ENCODE measurements at places on chromosomes 13 and 19.

DNA sequence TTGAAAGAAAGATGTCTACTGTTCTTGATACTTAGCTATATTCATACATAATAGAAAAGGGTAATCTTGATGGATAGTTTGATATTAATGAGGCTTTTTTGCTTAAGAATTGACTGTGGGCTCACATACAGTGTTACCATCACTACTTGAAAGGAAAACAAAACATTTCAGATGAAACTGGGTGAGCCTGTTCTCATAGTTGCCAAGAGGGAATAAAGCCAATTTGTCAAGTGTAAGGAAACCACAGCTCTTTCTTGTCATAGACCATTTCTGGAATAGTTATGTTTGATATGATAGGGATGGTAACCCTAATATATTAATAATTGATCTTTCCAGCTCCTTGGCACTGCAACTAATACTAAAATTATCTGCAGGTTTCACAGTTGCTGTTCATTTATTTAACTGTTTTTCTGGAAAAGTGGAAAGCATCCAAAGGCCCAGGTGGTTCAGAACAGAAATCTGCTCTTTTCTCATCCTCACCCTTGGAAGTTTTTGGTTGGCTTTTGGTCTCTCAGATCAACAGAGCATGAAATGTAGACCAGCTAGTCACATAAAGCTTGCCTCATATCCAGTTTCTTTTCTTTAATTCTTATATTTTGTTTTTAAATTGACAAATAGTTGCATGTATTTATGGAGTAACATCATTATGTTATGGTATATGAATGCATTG is 43.2 kb downstream of the ARHGEF7 start:
- DNase-seq, result peak; percentile 25

GRCh38 chr13:23509781-23510543 is 60.2 kb upstream of the TNFRSF19 start:
- peak; percentile 80 for DNase-seq

DNA sequence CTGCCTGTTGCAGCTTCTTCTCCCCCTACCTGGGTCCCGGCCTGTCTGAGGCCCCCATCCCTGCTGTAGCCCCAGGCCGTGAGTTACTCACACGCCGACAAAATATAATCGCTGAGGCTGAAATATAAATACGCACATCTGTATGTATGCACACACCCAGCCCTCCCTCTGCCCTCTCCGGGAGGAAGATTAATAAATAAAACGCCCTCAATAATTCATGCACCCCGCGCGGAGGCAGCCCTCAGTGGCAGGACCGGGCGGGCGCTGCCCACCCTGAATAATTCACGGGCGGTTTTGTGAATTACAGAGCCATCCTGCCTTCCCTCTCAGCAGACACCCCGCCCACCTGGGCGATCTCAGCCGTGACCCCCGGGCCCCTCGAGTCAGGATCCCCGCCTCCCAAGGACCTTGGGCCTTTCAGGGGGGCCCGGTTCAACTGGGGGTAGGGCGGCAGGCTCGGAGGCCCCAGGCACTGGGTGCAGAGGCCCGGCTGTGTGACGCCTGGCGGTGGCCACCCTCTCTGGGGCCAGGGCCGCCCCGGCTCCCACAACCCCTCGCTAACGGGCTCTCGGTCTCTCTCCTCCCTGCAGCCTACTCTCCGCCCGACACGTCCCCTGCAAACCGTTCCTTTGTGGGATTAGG is 24.2 kb downstream of the SMIM24 start:
- DNase-seq, result no peak

- DNase-seq, result no peak
Measured at GRCh38 chr13:28497143-28497876, 2.4 kb upstream of the FLT1 start.

- no peak for DNase-seq
Measured at GRCh38 chr19:21604351-21604926, 99.0 kb downstream of the ZNF429 start.

GRCh38 chr19:33660410-33661124 is 38.8 kb downstream of the CHST8 start:
- DNase-seq, result no peak

GRCh38 chr19:46995492-46995891 is 24.1 kb upstream of the NPAS1 start:
- DNase-seq, result no peak

DNA sequence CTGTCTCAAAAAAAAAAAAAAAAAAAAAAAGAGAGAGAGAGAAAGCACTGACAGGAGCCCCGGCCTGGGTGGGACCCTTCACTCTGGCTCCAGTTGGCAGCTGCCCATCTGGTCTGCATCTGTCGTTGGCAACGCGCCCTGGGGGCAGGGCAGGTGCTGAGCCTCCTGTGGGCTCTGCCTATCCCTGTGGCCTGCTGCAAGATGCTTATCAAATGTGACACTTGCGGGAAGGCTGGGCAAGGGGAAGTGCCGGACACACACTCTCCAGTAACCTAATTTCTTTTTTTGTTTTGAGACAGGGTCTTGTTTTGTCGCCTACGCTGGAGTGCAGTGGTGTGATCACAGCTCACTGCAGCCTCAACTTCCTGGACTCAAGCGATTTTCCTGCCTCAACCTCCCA is 10.7 kb upstream of the KPTN start:
- DNase-seq, result no peak

GRCh38 chr13:77991003-77991402 is 72.4 kb upstream of the EDNRB start:
- no peak for DNase-seq

DNA sequence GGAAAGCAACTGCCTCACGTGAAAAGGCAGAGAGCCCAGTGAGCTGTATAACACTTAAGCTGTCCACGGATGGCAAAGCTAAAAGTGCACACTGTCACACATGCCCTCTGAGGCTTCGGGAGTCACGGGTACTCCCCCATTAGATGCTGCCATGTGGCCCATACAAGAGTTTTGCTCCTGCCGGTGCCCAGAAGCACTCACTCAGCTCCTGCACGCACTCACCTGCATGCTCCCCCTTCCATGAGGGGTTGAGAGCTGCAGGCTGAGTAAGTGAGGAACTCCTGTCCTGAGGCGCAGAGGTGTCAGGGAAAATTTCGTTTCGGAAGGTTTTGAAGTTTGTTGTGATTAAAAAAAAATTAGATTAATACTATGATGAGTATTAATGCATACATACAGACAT is 939.2 kb upstream of the ATXN8OS start:
- no peak for DNase-seq

DNA sequence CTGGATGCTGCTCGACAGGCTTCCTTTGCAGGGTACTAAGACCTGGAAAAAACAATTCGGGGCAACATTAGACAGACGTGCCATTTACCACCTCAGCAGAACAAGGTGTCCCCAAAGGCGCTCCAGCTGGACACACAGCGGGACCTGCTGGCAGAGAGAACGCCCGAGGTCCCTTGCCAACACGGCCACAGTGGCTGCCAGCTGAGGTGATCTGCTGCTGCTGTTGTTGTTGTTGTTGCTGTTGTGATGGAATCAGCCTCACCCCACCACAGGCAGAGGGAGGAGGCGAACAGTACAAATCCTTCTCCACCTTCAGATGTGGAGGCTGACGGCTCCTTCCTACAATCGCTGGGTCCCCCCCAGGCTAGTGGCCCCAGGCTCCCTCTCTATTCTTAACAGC is 25.2 kb downstream of the ANKRD27 start:
- DNase-seq, result no peak

- peak; percentile 2 for DNase-seq
Measured at GRCh38 chr13:91184244-91184926, 163.1 kb upstream of the MIR17HG start.

DNA sequence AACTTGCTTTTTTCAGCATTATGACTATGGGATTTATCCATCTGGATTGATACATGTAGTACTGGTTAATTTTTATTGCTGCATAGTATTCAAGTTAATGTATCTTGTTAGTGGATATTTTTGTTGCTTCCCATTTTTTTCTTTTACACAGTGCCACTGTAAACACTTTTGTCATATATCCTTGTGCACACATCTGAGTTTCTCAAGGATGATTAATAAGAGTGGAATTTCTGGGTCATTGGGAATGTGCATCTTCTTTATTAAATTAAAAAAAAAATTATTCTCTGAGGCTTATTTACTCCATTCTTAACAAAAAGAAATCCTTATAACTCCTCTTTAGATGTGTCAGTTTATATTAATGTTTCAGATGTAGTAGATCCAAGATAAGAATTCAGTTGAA is 27.3 kb downstream of the B3GLCT start:
- DNase-seq, result peak; percentile 21

DNA sequence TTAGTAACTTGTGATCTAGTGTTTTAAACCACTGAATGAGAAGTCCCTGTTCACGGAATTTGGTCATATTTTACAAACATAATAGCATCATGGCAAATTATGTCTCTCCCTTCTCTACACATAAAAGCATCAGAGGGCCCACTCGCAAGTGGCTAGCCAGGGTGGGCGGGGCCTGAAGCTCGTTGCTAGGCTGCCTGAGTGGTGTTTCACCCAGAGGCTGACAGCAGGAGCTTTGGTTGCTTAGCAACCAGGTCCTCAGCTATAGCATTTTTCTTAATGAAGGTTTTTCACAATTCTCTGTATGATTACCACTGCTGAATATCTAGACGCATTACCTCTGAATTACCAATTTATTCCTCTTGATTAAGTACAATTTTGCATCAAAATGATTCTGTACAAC is 126.5 kb downstream of the NALCN start:
- peak; percentile 28 for DNase-seq

- DNase-seq, result no peak
Measured at GRCh38 chr19:875265-875879, 15.9 kb downstream of the CFD start.

DNA sequence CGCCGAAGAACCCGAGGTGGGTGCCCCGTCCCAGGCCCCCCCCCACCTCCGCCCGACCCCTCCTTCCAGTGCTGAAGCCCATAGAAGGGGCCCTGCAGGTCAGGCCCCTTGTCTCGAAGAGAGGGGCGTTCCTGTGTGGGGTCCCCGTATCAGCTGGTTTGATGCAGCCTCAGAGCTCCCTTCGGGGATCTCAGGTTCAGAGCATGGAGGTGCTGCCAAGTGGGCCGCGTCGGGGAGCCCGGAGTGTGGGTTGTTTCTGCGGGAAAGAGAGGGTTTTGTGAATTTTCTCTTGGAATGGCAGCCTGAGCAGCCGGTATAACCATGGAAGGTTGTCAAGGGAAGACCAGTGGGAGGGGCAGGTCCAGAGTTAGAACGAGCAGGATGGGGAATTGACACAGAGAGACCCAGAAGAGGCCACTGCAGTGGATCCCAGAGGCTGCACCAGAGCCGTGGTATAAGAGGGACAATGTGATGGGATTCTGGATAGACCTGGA is 384 bp downstream of the TRAPPC2B start:
- peak; percentile 21 for DNase-seq

GRCh38 chr13:107835339-107836018 is 379.9 kb downstream of the LIG4 start:
- peak; percentile 52 for DNase-seq

- DNase-seq, result no peak
Measured at GRCh38 chr13:110232142-110232541, 74.8 kb downstream of the COL4A1 start.

- peak; percentile 48 for DNase-seq
Measured at GRCh38 chr19:51327066-51328001, 14.6 kb downstream of the VSIG10L start.

DNA sequence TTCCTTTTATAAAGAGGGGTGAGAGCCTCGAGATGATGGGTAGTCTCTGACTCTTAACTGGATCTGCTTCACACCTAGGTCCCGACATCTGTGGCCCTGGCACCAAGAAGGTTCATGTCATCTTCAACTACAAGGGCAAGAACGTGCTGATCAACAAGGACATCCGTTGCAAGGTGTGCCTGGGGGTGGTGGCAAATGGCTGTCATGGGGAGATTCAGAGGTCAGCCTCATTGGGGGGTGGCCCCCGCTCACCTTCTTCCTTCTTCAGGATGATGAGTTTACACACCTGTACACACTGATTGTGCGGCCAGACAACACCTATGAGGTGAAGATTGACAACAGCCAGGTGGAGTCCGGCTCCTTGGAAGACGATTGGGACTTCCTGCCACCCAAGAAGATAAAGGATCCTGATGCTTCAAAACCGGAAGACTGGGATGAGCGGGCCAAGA is 1.6 kb downstream of the CALR start:
- no peak for DNase-seq

DNA sequence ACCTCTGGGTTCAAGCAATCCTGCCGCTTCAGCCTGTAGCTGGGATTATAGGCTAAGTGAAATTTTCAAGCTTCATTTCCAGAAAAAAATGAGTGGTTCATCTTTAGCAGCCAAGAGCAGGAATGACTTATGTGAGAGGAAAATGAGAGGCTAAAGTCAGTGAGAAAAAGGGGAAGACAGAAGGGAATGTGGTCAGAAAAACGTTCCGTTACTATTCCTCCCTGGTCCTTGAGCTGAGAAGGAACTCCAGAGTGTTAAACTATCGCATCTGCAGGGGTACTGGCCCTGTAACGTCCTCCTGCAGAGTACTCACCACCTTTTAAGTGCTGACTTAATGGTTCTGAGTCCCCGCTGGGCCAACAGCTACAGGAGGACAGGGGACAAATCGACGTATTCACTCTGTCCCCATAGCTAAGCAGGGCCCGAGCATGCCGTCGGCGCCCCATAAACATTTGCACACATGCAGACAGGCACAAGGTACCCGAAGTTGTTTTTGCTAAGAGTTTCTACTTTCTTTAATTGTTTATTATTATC is 88.1 kb downstream of the FLT1 start:
- no peak for DNase-seq

- peak; percentile 32 for DNase-seq
Measured at GRCh38 chr13:33312150-33312860, 26.8 kb upstream of the STARD13 start.

DNA sequence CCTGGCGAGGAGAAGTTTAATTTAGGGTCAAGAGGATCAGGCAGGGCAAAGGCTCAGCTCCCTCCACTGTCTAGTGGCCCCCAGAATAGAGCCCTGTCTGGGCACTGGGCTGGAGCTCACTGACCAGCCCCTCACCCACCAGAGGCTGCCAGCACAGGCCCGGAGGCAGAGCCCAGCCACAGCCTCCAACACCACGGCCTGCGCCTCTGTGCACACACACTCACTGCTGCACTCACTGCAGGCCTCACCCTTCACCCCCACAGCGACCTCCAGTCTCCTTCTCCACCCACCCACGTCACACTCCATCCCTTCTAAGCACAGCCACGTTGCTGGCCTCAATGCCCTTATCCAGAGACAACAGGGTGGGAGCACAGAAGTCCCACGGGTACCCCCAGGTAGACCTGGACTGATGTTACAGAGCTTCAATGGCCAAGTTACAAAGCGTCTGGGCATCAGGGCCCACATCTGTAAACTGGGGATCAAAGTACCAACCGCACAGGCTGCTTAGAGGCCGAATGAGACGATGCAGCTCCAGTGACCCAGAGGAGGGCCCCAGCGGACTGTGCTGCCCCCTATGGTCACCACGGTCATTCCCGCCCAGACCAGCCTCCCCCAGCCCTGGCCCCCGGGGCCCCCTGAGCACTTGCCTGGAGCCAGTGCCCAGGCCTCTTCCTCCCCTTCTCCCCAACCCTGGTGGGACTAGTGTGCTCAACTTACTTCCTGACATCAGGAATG is 4.5 kb upstream of the PRKD2 start:
- no peak for DNase-seq

Measured in fibroblast of pulmonary artery (primary cell).